ENCODE measurements at places on chromosomes 1 and 21.
A peak's percentile ranks its signal among the peaks of the same experiment; 100 is the strongest.

DNA sequence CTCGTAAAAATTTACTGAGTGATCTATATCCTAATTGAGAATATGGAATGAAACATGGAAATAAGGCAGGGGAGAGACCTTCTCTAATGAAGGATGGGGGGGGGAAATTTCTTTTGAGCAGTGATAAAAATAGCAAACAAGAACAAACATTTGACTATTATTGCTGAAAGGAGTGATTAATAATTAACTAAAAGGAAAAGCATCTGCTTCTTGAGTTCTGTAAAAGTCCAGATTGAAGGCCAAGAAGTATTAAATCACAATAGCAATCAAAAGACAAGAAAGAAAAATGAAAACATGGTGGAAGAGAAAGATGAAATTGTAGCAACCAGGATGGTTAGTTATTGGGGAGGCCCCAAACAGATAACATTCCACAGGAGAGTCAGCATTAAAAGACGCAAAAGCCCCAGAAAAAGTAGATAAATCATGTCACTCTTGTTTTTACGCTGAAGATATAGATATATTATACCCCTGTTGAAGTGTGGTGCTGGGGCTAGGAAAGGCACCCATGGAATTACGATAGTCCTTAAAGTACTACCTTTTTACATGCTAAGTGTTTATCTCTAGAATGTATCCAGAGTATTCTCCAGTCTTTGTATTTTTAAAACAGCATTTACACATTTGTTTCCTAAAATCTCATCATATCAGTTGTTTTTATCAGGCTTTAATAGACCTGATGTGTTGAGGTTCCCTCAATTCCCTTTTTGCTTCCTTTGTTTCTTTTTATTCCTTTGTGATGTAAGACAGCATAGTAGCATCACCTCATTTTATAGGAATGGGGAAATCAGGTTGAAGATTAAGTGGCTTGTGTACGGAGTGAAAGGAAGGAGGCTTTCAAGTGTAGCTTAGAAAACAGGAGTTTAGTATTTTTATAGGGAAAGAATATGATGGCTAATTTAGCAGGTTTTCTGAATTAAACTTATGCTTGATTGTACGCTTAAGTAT, 28.9 kb downstream of the DISP1 start:
- DNase-seq: no peak

DNA sequence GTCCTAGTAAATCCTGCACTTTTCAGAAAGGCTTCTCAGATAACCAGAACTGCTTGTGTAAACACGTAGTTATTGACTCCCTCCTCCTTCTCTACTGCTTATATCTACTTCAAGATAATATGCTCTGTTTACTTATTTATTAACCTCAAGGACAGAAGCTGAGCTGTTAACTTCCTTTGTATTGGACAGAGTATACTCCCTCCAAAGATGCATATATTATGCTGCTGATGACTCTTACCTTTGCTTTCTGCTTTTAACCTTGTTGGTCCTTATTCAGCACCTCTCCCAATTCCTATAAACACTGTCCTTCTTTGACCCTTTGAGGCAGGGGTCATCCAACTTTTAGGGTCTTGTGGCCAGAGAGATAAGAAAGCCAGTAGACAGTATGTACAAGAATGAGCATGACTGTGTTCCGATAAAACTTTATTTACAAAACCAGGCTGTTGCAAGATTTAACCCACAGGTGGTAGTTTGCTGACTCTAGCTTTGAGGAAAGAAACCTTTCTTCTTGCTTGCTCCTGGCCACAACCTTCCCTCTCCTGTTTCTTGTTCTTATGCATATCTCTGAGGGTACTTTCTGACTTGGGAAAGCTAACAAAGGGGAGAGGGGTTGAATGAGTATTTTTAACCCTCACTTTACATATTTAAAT, 4.9 kb downstream of the TPM3 start:
- DNase-seq: no peak

DNA sequence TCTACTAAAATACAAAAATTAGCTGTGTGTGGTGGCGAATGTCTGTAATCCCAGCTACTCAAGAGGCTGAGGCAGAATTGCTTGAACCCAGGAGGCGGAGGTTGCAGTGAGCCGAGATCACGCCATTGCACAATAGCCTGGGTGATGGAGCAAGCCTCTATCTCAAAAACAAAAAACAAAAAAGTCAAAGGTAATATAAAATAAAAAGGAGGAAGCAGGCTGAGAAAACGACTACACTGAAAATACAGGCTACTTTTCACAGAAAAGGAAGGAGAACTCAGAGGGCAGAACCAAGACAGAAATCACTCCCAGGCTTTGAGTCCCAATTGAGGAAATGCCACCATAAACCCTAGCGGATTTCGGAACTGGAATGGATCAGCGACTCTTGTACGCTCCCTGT, 5.9 kb upstream of the A3GALT2 start:
- DNase-seq: no peak

- DNase-seq: no peak
Observed at GRCh38 chr1:37347104-37347649, 127.2 kb upstream of the ZC3H12A start.

DNA sequence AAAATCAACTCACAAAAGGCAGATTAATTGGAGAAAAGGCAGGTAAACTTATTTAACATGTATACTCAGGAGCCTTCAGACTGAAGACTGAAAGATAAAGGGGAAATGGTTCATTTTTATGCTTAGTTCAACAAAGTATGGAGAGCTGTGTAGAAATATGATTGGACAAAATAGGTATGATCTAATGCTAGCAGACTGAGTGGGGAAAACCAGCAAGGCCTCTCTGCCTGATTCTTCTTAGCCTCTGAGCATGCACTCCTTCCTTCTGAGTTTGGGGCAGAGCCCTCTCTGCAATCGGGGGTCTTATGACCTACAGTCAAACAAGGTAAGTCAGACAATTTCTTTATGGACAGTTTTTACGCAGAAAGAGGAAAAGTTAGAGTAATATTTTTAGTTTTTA, 38.8 kb upstream of the SUCO start:
- DNase-seq: no peak

DNA sequence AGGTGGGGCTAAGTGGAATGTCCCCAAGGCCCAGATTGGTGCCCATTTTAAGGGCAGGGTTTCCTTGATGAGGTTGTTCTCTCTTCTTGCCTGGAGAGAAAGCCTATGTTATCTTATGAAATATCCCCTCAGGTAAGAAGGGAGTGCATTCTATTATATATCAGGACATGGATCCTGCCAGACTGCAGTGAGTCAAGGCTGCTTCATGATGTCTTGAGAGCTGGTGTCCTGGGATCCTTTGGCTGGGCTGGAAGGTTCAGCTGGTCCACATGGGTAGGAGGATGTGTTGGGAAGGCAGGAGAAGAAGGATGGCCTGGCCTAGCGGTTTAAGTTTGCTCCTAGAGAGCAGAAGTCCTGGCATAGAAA, 207.6 kb downstream of the ROR1 start:
- no peak for DNase-seq

GRCh38 chr1:205925736-205926135, 17.5 kb downstream of the SLC26A9 start:
- DNase-seq: peak; percentile 64

- no peak for DNase-seq
Observed at GRCh38 chr1:225450491-225451191, 22.8 kb upstream of the LBR start.

GRCh38 chr21:32779983-32780382, 8.4 kb upstream of the PAXBP1 start:
- DNase-seq: no peak

DNA sequence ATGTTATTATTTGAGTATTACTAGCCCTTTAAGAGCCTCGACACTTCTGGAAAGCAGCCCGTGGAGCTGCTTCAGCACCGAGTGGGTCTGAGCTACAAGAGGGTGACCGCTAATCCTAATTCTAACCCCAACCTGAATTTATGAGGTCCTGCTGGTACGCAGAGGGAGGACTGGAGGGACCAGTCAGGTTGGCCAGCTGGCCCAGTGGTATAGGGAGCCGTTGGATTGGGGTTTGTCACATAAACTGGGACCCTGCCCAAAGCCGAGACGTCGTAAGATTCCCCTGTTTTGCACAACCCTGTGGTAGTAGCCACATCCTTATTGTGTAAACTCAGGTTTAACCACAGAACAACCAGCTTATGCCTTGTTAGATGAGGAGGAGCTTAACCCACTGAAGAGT, 60.8 kb upstream of the F3 start:
- no peak for DNase-seq

DNA sequence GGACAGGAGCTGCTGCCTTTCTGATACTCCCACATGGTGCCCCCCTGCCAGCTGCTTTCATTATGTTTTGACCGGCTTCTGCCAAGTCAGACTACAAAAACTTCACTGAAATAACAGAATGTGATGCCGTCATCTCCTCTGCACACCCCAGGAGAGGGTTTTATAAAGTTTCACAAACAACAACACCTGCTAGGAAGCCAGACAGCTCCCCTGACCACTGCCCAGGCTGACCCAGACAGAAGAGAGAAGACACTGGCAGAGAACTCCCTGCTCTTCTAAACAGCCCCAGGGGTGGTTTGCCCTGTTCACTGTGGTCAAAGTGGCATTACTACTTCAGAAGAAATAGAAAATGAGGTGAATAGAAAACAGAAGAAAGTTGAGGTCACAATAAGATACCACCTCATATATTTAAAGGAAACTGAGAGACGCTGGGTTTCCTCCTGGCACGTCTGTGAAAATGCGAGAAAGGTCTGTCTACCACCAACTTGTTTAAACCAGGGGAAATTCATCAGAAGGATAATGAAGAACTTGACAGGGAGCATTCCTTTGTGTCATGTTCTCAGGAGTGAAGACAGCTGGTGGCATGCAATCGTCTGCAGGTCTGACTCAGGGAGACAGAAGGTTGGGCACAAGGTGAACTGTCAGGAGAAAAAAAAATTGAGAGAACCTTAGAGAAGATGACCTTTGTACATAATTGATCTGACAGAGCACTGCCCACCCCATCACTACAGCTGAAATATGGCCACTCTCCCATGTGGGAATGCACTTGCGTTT, 119.0 kb upstream of the NFIA start:
- no peak for DNase-seq

DNA sequence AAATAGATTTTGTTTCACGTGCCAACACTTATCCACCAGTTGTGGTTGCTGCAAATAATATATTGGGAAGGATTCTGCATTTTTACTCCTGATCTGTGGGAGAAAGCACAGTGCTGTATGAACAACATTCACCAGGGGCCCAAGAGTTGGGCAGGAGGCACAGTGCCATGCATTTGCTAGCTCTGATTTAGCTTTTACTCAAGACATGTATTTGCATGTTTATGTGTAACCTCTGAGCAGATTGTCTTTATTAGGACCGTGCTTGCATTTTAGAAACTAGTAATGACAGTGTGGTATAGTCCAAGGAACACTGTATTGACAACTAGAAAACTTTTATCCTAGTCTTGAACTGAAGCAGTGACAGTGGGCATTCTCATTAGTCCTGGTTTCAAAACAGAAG, 133.9 kb upstream of the B3GALT2 start:
- no peak for DNase-seq

DNA sequence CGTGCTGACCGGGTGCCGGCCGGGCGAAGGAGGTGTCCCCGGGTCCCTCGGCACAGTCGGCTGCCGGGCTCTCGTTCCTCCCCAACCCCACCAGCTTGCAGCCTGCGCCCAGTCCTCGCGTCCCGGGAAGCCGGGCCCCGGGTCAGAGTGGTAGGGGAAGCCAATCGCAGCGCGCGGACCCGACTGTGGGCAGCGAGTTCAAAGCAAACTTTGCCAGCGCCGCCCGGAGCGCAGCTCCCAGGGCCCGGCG, 328 bp downstream of the MYCL start:
- no peak for DNase-seq

DNA sequence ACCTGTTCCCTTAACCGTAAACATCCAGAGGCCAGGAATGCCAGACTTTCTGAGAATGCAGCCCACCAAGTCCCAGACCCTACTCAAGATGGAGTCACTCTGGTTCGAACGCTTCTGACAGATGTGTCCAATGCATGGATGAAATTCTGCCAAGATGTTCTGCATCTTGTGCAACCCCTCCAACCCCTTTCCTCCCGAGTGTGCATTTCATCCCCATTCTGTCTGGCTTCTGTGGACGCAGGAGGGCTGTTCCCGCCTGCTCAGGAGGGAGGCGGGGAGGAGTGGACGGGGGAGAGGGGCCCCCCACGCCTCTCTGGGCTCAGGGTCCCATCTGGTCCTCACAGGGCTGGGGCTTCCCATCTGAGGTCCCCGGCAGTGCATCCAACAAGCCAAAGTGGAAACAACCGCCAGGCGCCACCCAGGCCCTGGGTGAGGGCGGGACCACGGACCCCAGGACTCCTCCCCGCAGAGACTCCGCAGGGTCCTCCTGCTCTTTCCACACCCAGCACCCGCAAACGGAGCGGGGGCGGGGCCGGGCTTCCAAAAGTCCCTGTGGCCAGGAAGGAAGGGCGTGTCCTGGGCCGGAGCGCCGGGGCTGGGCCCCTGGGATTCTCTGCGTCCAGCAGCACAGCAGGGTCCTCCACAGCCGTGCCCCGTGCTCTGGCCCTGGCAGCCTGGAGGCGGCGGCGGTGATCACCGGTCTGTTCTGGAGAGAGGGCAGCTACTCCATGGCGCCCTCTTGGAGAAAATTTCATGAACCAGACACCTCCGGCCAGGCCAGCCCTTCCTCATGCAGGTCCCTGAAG, 27.8 kb upstream of the SUMO3 start:
- no peak for DNase-seq

DNA sequence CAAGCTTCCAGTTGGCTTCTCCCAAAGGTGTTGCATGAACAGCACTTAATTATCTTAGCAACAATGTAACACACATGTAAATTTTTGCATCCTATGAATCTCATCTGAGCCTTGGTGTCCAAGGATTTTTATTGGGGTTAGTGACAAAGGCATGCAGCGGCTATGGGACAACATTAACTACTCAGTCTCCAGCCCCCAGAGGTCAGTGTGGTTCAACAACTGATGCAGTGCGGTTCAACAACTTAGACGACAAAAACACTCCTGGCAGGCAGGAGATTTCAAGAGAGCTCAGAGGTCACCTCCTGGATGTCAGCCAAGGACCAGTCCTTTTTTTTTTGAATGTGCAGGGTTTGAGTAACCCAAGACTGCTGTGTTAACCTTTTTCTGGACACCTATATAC, 77.5 kb upstream of the HMCN1 start:
- no peak for DNase-seq

DNA sequence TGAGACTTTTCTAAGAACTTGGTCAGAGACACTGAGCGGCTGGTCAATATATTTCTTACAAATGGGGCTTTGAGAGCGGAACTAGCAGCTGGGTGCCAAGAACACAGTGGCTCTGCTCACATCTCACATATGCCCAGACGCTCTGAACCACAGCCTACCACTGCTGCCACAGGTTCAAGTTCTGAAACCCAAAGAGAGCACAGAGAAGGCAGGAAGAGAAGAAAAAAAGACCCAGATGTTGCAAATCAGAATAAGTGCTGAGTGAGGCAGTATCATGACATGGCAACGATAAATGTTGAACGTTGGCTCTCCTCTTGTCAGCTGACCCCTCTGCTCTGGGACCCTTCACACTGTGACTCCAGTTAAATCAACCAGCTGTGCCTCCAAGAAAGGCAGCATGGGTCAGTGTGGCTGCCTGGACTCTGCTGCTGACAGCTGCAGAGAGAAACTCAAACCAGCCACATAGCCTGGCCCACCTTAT, 26.4 kb downstream of the HIVEP3 start:
- no peak for DNase-seq

All from AG04449 (cell line).